Lung (tissue), 17 donors: ENCODE measurements at places on chromosomes 7 and 10. TPM values are rescaled to one million over a fixed set of nuclear protein-coding genes. Genes with fewer than 3 reads are reported as not detected.
A peak's percentile ranks its signal among the peaks of the same experiment; 100 is the strongest.

DPCD gene
- total RNA-seq = 25.5 TPM

- no peaks in the 10 kb centered on the region for H3K4me1 ChIP-seq
- H3K36me3 ChIP-seq = no peaks in the 10 kb centered on the region
- H3K27me3 ChIP-seq = no peaks in the 10 kb centered on the region
- H3K27ac ChIP-seq = no peak overlapping the region
These were observed 157.1 kb upstream of the RHEB start for GRCh38 chr7:151676759-151677158.

ITPRID1 gene
- total RNA-seq = 2.4 TPM

DNA sequence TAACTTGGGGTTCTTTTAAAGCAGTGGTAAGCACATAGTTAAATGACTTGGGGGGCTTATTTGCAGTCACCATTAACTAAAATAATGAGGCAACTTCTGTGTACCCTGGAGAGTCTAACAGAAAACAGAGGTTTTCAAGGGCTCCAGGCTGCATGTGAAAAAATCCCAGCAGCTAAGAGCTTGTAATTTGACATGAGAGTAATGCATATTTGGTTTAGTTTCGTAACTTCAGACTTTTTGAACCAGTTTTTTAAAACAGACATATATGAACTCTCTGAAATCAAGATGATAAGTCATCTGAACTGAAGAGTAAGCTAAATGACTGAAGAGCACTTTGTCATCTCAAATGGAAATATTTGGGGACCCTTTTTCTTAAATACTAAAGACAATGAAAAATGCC is 40.2 kb upstream of the IFRD1 start:
- no peak for DNase-seq
- H3K4me3 ChIP-seq = no peak overlapping the region
- H3K4me1 ChIP-seq = peaks cover 8% of the 10 kb centered on the region
- no peaks in the 10 kb centered on the region for H3K36me3 ChIP-seq
- no peak overlapping the region for H3K27ac ChIP-seq
- no peaks in the 10 kb centered on the region for H3K27me3 ChIP-seq

- H3K36me3 ChIP-seq = peaks cover 9% of the 10 kb centered on the region
- DNase-seq = no peak
- no peak overlapping the region for H3K4me3 ChIP-seq
- no peaks in the 10 kb centered on the region for H3K4me1 ChIP-seq
- H3K27me3 ChIP-seq = no peaks in the 10 kb centered on the region
These were observed 117.2 kb downstream of the CNOT4 start for GRCh38 chr7:135392701-135393100.

NT5C3A gene
- total RNA-seq = 48.1 TPM

GATA3 gene
- 0.94 TPM for total RNA-seq

AGBL3 gene
- 5.2 TPM for total RNA-seq

DNA sequence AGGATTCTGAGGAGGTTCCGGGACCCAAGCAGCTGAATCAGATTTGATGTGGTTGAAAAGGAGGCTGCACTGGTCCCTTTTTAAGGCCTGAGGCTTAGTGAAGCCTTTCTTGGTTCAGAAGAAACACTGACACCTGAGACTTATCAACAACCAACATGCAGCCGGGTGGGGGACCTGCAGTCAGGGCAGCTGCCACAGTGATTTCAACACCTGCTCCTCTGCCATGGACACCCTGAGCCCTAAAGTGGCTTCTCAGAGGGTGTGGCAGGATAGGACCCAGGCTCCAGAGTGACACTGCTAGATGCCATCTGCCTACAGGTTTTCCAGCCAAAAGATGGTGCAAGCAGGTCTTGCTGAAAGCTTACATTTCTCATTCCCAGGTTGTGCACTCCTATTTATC is 99.3 kb downstream of the COL13A1 start:
- DNase-seq = no peak
- no peaks in the 10 kb centered on the region for H3K27me3 ChIP-seq
- peak overlapping the region; percentile 49 for H3K27ac ChIP-seq
- peaks cover 10% of the 10 kb centered on the region for H3K4me1 ChIP-seq
- H3K4me3 ChIP-seq = no peak overlapping the region

RADIL gene
- total RNA-seq = 9.3 TPM

H2BK1 gene
- 0.52 TPM for total RNA-seq

- no peaks in the 10 kb centered on the region for H3K36me3 ChIP-seq
These were observed 52.2 kb upstream of the MKI67 start for GRCh38 chr10:128178302-128178958.

BET1 gene
- total RNA-seq = 45.4 TPM

DNA sequence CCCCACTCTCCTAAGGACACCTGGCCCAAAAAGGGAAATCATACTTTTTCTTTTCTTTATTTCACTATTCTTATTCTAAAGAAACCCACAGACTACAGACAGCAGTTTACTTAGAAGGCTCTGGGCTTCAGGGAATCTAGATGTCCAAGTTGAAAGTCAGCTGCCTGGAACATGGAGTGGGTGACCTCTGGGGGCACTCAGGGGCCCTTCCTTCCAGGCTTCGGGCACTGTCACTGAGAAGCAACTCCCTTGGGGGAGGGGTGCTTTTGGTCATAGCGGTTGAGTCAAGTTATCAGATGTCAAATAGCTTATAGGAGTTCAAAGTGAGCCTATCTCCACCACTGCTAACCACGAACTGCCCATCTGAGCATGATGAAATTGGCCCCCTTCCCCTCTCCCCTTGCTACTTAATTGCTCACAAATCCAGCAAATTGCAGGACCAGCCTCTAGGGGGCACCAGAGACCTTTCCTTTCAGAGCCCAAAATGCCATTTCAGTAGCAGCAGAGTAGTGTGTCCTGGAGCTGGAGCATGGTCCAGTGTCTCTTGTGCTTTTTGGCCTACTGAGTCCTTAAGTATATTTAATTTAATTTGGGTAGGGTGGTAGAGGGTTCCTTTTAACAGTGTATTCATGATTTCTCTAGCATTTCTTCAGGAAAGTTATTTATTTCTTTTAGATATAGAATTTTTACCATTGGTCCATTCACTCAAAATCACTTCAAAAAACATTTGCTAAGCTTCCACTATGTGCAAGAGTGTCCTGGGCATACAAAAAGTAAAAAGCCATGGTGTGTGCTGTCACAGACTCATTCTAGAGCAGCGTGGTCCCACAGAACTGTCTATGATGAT is 463.8 kb downstream of the KCNMA1 start:
- H3K27me3 ChIP-seq = peaks cover 5% of the 10 kb centered on the region
- no peak overlapping the region for H3K27ac ChIP-seq
- H3K4me3 ChIP-seq = no peak overlapping the region
- no peaks in the 10 kb centered on the region for H3K4me1 ChIP-seq
- DNase-seq = peak; percentile 88

GRID2IP gene
- 0.77 TPM for total RNA-seq

GRCh38 chr7:137768366-137768765 is 78.4 kb downstream of the DGKI start:
- no peak overlapping the region for H3K4me3 ChIP-seq
- H3K4me1 ChIP-seq = peaks cover 3% of the 10 kb centered on the region
- no peaks in the 10 kb centered on the region for H3K27me3 ChIP-seq
- no peak overlapping the region for H3K27ac ChIP-seq

- no peak for DNase-seq
- no peaks in the 10 kb centered on the region for H3K36me3 ChIP-seq
- no peak overlapping the region for H3K27ac ChIP-seq
- H3K27me3 ChIP-seq = no peaks in the 10 kb centered on the region
These were observed 134.7 kb downstream of the GLI3 start for GRCh38 chr7:42102301-42102700.

OAT gene
- 75.3 TPM for total RNA-seq

SRRT gene
- 120 TPM for total RNA-seq

MMS19 gene
- total RNA-seq = 68.8 TPM

SCIN gene
- 16.4 TPM for total RNA-seq

DNA sequence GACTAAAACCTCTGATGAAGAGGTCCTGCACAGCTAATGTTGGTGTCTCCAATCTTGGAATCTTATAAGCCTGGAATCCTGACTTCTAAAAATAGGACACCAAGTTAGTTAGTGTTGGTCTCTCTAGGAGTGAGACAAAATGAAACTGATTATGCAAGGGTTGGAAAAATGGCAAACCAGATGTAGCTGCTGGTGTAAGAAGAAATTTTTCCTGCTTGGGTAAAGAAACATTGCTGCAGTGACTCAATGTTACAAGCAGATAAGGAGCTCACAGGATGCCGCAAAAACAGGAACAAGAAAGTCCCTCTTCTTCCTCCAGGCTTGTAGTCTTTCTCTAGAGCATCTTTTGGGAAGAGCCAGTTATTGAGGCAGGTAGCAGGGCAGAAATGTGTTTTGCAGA is 449.0 kb downstream of the ETV1 start:
- H3K27me3 ChIP-seq = no peaks in the 10 kb centered on the region
- peaks cover 3% of the 10 kb centered on the region for H3K4me1 ChIP-seq
- no peak overlapping the region for H3K4me3 ChIP-seq
- no peaks in the 10 kb centered on the region for H3K36me3 ChIP-seq

TSPAN12 gene
- 102 TPM for total RNA-seq

DNA sequence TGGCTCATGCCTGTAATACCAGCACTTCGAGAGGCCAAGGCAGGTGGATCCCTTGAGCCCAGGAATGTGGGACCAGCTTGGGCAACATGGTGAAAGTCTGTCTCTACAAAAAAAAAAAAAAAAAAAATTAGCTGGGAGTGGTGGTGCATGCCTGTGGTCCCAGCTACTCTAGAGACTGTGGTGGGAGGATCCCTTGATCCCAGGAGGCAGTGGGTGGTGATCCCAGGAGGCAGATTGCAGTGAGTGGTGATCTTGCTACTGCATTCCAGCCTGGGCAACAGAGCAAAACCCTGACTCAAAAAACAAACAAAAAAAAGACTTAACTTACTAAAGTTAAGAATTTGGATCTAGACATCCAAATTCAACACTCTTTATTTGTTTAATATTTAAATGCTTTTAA is 10.2 kb upstream of the ADO start:
- H3K27ac ChIP-seq = no peak overlapping the region
- H3K4me1 ChIP-seq = peaks cover 29% of the 10 kb centered on the region
- H3K36me3 ChIP-seq = no peaks in the 10 kb centered on the region
- no peaks in the 10 kb centered on the region for H3K27me3 ChIP-seq
- no peak for DNase-seq

DNA sequence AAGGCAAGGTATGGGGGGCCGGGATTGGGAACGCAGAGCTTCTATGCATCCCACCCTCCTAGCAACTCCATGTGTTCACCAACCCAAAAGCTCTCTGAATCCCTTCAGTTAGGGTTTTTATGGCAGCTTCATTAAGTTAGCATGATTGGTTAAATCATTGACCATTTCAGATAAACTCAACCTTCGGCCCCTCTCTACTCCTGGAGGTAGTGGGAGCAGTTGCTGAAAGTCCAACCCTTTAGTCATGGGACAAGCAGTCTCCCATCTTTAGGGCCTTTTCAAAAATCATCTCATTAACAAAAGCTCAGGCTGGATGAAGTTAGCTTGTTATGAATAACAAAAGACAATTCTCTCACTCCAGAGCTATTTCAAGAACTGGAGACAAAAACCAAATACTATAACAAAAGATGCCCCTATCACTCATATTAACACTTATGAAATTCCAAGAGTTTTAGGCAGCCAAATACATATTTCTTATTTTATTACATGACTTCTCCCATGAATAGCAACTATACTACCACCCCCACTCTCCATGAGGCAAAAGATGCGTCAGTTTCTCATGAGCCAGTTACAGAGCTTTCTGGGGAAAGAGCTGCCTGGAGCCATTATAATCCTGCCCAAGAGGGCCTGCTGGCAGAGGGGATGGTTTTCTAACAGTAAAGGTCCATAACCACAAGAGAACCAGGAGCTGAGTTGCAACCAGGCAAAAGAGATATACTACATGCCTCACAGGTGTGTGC is 44.6 kb downstream of the SLC16A12 start:
- no peak overlapping the region for H3K4me3 ChIP-seq
- no peaks in the 10 kb centered on the region for H3K27me3 ChIP-seq
- H3K36me3 ChIP-seq = no peaks in the 10 kb centered on the region
- H3K4me1 ChIP-seq = peaks cover 3% of the 10 kb centered on the region

- no peak overlapping the region for H3K4me3 ChIP-seq
- H3K27me3 ChIP-seq = no peaks in the 10 kb centered on the region
- H3K27ac ChIP-seq = peak overlapping the region; percentile 6
- no peak for DNase-seq
These were observed 7.7 kb downstream of the RHEB start for GRCh38 chr7:151511946-151512345.

DNA sequence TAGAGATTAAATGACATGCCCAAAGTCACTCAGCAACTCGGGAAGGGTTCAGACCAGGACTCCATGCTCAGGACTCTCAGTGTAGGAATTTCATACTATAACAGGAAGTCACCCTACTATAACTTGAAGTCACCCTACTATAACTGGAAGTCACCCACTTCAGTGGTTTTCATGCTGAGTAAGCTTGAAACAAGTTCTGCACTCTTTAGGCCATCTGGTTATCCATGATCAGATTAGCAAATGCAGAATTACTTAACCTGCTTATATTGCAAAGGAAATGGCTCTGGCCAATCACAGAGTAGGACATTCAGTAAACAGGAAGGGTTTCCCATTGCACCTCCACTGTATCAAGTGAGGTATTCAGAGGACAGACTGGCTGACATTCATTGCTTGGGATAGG is 1240.4 kb downstream of the GATA3 start:
- H3K27me3 ChIP-seq = peaks cover 2% of the 10 kb centered on the region
- H3K27ac ChIP-seq = no peak overlapping the region
- no peak for DNase-seq
- H3K4me1 ChIP-seq = no peaks in the 10 kb centered on the region
- no peaks in the 10 kb centered on the region for H3K36me3 ChIP-seq

TMEM176A gene
- total RNA-seq = 33.1 TPM

- H3K4me3 ChIP-seq = no peak overlapping the region
- DNase-seq = peak; percentile 21
- no peaks in the 10 kb centered on the region for H3K36me3 ChIP-seq
- peaks cover 23% of the 10 kb centered on the region for H3K4me1 ChIP-seq
These were observed 136.5 kb downstream of the ADARB2 start for GRCh38 chr10:1600861-1601260.

GRCh38 chr7:130071701-130072622 is 1.6 kb downstream of the KLHDC10 start:
- H3K4me3 ChIP-seq = no peak overlapping the region
- no peaks in the 10 kb centered on the region for H3K36me3 ChIP-seq
- H3K27ac ChIP-seq = no peak overlapping the region
- no peaks in the 10 kb centered on the region for H3K27me3 ChIP-seq

- no peak for DNase-seq
- no peak overlapping the region for H3K4me3 ChIP-seq
- H3K27me3 ChIP-seq = no peaks in the 10 kb centered on the region
- H3K36me3 ChIP-seq = no peaks in the 10 kb centered on the region
These were observed 143.8 kb downstream of the CFTR start for GRCh38 chr7:117623606-117624005.

DNA sequence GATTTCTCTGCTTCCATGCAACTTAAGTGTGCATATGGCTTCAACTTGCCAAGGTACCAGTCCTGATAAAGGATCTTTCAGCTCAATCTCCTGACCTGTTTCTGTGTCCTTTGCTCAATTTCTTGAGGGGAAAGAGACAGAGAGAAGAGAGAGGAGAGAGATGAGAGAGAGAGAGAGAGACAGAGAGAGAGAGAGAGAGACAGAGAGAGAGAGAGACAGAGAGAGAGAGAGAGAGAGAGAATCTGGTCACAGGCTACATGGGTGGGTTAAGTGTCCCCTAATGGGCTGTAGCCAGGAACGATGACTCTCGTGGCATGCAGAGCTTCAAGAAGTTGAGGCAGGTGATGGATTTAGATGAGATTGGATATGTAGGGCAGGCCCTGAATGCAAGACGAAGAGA is 335.2 kb upstream of the PRKCQ start:
- no peaks in the 10 kb centered on the region for H3K4me1 ChIP-seq
- peaks cover 5% of the 10 kb centered on the region for H3K27me3 ChIP-seq
- H3K4me3 ChIP-seq = peak overlapping the region; percentile 9

SPOCK2 gene
- 103 TPM for total RNA-seq

PLXNA4 gene
- total RNA-seq = 4.6 TPM

ICA1 gene
- 25.3 TPM for total RNA-seq

- no peak for DNase-seq
- H3K4me3 ChIP-seq = no peak overlapping the region
- no peak overlapping the region for H3K27ac ChIP-seq
These were observed 12.2 kb downstream of the ADAM12 start for GRCh38 chr10:126375926-126376554.
